NCI-H510A treated with DMSO at 0.1 percent for 48 hours (cell line): ENCODE measurements at places on chromosomes 5 and 9.
A peak's percentile ranks its signal among the peaks of the same experiment; 100 is the strongest.

DNA sequence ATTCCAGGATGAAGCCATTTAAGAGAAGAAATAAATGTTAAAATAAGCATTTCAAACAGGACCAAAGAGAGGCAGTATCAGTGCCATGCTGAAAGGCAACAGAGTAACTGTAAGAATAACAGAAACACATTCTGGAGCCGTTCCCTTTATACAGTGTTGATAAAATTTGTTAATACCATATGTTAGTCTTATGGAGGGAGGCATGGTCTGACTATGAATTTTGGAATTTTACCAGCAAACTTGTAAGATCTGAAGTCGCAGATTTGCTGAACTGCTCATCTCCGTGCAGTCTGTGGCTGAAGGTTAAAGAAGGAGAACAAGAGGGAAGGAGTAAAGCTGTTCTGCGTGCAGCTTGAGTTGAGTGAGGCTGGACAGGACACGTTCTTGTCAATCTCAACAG is 508.4 kb downstream of the NFIB start:
- no peak for DNase-seq

DNA sequence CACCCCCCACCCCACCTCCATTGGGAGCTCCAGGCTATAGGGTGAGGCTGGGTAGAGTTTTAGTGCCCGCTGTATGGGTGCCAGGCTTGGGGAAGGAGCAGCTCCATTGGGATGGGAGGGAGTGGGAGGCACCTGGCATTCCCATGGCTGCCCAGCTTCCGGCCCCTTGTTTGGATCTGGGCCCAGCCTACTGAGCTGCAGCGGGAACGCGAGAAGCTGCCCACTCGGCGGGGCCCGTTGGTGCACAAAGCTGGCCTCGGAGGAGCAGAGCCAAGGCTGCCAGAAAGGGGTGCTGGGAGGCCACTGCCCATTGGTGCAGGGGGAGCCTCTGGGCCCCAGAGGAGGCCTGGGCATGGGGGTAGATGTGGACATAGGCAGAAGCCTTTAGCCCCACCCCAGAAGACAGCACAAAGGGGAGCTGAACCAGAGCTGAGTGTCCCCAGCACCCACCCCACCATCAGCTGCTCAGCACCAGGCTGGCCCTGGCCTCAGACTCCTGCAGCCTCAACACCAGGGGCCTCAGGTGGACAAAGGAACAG is 4.4 kb downstream of the LCN9 start:
- no peak for DNase-seq

DNA sequence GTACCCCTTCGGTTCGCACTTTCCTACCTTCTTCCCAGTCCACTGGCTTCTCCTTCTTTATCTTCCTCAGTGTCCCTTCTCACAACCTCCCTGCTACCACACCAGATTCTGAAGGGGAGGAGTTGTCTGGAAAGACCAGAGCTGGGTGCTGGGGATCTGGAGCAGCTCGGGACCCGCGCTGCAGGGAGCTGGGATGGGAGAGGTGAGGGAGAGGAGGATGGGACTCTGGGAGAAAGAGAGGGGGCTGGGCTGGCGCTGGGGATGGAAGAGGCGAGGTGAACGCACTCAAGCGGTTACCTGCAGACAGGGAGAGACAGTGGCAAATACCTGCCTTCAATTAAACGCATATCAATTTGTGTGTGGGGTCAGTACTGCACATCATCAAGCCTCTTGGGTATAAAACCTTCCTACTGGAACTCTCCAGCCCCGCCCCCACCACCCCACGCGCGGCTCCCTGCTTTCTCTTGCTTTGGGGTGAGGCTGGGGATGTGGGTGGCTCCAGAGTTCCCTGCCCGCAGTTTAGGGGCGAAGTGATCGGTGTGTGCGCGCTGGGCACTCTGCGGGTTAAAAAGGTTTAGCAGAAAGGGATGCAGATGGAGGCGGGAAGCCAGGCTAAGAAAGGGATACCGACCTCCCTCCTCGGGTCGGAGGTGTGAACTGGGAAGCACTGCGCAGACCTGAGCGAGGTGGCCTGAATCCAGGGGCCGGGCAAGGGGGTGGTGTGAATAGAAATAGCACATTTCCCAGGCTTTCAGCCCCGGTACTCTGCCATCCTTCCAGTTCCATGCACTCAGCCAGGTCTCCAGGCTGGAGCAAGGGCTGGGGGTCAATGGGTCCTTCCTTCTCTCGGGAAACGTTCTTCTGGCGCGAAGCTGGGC is 977 bp upstream of the PAM start:
- peak; percentile 31 for DNase-seq

- DNase-seq: no peak
Observed at GRCh38 chr5:18807256-18808149, 1173.2 kb downstream of the TAF11L14 start.

DNA sequence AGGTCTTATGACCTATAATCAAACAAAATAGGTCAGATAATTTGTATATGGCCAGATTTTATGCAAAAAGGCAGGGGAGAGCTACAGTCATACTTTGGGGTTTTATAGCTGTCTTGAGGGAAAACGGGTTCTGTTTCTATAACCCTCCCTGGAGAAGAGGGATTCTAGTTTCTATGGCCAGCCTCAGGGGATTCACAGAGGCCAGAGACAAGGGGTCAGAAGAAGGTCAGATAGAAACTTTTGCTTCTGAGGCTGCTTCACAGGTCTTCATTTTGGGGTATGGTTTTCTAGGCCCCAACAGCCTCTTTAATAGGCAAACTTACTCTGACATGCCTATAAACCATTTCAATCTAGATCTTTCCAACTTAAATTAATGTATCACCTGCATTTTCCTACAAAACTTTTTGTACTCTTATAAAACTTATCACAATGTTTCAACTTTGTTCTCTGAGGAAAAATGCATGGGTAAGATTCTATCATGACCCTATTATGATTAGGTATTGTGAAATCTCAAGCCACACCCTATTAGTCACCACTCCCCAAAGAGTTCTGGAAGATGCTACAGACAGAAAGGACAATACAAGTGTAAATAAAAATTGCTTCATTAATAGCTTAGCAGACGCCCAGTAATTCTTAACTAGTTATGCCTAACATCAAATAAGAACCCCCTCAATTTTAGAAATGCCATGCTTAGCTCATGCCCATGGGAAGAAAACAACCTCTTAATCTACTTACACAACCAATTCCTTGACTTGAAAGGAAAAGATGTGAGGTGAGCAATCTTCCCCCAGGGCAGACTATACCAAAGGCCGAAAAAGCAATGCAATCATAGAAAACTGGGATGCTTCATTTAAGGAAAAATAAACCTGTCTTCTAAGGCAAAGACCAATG is 396.6 kb downstream of the TLR4 start:
- DNase-seq: no peak

GRCh38 chr5:67451640-67452279 is 255.2 kb upstream of the CD180 start:
- DNase-seq: no peak

- no peak for DNase-seq
Observed at GRCh38 chr5:107565791-107566767, 104.7 kb downstream of the EFNA5 start.
